Epithelial cell of esophagus (primary cell): ENCODE measurements at places on chromosomes 2 and 18.

GRCh38 chr2:172949522-172949921 is 126.1 kb upstream of the MAP3K20 start:
- no peak for DNase-seq

DNA sequence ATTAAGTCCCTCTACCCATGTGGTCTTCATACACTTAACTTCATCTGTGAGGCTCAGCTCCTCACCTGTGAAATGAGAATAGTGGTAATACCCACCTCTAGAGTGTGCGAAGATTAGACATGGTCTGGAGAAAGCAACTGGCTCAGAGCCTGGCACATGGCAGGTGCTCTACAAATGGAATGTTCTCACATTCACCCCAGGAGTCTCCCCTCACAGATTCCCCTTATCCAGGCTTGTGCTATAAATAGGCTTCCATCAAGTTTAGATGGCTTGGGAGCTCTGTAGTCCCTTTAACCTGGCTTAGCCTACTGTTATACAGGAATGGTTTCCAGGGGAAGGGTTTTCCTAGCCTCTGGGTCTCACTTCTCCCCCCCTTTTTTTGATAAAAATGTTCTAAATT is 455.9 kb downstream of the RNF144A start:
- DNase-seq = no peak

DNA sequence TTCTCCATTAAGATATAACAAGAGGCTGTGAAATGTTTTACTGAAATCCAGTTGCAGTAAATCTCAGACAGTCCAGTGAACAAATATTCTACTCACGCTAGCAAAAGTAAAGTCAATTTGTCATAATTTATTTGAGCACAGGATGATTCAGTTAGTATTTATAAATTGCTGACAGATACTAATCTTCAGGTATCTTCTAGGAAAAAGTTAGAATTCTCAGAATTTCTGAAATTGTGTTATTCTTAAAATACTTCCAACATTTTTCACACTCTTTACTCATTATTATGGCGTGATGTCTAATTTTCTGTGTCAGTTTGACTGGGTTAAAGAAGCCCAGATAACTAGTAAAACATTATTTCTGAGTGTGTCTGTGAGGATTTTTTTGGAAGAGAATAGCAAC is 460.2 kb upstream of the ACVR2A start:
- no peak for DNase-seq

DNA sequence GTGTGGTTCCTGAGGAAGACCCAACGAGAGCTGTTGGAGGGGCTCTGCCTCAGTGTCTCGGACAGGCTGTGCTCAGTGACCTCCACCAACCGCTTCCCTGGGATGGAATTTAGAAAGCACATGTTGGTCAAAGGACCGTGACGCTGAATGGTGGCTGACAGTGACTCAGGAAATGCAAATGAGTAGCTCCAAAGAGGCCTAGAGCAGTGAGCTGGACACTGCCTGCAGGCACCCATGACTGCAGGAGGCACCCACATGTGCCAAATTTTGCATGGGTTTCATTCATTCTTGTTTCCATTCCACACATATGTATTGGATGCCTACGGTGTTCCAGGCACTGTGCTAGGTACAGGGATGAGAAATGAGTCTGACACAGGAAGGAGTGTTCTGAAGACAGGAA is 46.4 kb downstream of the ACKR3 start:
- DNase-seq = no peak

- DNase-seq = no peak
Measured at GRCh38 chr2:37471104-37471503, 126.7 kb downstream of the QPCT start.

DNA sequence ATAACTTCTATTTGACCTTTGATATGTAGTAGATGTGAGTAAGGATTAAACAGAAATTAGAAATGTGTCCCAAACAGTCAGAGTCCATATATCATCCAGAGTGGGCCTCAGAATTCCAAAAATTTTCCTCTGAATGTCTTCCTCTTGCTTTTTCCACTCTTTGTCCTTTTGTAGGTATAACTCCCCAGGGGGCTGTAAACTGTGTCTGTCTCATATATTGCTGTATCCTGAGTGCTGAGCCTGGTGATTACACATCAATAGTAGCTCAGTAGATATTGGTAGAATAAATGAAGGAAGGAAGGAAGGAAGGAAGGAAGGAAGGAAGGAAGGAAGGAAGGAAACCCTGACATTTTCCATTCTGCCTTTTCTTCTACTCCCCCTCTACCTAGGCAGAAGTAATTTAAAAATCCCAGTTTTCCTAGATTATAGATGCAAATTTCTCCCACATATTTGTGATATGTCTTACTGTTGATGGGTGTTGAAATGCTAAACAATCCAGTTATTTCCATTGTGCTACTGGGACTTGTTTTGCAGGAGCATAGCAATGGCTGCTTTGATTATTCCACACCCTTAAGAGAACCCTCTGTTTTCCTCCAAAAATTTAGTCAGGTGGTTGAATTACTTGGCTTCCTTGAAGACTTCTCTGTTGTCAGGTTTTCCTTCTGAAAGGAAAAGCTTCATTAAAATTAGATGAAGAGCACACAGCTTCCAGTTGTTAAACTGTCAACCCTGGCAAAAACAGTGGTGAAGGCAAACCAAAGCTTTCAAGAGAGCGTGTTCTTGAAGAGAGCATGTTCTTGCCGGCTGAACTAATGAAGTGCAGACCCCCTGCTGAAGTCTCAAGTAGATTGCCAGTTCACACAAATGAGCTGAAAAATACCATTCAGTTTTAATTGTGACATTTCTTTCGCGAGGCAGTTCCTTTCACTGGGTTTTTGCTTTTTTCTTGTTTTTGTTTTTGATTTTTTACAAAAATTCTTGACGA is 147.8 kb downstream of the KCNE4 start:
- DNase-seq = no peak

- DNase-seq = peak; percentile 52
Measured at GRCh38 chr2:174035981-174036742, 71.0 kb upstream of the SP3 start.
